H4 (cell line): ENCODE measurements at places on chromosomes 1 and 21. TPM values are rescaled to one million over a fixed set of nuclear protein-coding genes. Genes with fewer than 3 reads are reported as not detected.

DNA sequence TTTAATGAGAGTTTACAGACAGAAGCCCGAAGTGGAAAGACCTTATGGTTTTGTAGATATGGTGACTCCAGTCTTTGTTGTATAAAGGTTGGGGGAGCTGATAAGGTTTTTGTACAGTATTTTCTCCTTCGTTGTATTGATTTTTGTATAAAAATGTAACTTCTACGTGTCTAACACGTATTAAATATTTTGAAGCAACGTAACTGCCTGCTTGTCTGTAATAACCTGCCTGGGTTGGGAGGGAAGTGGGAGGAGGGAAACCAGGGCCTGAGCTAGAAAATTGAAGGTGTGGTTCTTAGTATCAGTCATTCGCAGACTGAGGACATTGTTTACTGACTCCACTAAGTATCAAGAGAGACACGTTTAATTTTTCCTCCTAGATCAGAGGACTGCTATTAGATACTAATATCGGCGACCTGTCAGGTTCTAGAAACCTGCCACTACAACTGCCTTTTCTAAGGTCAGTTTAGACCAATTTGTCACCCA, 2.2 kb downstream of the IER5 start:
- no peak for DNase-seq

- no peak for DNase-seq
These were observed 31.8 kb downstream of the ZNF684 start for GRCh38 chr1:40563266-40563665.

DNA sequence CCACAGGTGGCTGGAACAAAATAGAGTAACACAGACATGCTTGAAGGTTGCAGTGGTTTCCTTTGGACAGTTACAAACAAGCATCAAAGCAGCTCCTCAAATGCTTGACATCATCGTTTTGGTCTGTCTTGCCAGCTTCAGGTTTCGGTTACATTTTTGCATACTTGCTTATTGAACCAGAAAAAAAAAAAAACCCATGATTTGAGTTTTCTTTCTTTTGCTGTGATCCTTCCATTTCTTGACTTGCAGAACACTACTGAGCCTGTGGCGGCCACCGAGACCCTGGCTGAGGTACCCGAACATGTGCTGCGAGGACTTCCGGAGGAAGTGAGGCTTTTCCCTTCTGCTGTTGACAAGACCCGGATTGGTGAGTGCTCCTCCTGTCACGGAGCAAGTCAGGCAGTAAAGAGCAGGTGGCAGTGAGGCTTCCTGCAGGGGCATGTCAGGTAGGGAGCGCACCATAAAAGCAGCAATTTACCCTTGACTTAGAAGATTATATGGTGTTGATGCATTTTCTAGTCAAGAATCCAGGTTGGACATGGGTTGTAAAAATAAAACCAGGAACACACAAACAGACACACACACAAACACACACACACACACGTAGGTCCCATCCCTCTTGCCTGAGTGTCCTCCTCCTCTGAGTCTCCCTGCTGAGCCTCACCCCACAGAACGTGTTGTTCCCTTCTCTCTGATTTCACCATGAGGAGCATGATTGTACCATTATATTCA, 30.9 kb downstream of the PRDM2 start:
- DNase-seq: no peak

DNA sequence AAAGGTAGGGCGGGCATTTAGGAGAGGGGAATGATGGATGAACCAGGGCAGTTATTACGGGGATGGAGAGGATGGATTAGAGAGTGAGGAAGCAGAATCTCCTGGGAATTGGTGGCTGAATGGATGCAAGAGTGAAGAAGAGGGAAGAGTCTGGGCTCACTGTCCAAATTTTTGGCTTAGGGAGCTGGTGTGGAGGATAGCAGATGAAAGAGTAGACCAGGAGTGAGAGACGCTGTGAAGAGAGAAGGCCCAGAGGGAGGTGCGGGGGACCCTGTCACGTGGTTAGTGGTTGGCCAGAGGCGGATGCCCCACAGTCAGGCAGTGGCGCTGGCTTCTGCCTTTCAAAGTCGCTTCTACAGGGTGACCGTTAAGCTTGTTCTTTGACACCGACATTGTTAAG, 78.4 kb downstream of the PEX14 start:
- no peak for DNase-seq

GRCh38 chr1:77697441-77697840, 15.0 kb upstream of the ZZZ3 start:
- DNase-seq: no peak

DNA sequence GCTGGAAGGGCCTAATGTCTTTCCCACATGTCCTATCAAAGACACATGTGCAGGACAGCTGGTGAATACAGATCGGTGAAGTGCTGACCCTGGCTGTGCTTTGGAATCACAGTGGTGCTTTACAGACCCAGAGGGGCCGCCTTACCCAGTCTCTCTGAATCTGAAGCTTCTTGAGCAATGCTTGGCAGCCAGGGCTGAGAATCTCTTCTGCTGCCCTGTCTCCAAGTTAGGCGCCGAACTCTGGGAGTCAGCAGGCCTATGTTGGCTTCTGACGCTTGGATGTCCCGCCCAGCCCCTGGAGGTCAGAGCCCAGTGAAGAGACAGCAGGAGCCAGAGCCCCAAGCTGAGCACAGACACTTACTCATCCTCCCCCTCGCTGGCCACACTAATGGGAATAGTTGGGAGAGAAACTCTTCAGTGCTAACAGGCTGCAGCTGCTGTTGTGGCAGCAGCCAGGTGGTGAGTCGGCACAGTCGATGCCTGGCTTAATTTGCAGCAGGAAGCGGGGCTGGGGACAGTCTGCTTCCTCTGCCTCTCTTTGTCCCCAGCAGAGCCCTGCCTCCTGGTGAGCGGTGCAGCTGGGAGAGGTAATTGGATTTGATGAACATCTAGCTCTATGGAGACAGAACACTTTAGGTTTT, 68.1 kb downstream of the URB2 start:
- peak; percentile 59 for DNase-seq

DNA sequence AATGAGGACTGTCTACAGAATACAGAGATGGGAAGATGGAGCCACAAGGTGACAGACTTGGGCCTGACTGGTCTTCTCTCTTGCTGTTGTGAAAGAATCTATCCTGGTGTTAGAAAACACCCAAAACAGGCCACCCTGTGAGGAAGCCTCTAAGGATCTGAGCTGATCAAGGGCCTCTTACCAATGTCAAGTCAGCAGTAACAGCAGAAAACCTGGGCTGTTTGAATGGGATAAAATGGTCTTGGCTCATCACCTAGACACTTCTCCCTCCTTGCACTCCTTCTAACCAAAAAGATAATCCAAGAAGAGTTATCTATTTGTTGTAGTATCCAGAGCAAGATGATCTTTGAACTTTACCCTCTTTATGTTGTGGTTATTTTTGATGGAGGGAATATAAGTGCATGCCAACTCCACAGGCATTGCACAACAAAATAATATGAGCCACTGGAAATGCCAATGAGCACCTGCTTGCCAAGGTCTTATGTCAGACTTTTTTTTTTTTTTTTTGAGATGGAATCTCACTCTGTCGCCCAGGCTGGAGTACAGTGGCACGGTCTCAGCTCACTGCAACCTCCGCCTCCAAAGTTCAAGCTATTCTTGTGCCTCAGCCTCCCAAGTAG, 32.8 kb upstream of the ZNF281 start:
- DNase-seq: no peak

GRCh38 chr1:37728416-37728815, 36.1 kb downstream of the CDCA8 start:
- DNase-seq: no peak

DNA sequence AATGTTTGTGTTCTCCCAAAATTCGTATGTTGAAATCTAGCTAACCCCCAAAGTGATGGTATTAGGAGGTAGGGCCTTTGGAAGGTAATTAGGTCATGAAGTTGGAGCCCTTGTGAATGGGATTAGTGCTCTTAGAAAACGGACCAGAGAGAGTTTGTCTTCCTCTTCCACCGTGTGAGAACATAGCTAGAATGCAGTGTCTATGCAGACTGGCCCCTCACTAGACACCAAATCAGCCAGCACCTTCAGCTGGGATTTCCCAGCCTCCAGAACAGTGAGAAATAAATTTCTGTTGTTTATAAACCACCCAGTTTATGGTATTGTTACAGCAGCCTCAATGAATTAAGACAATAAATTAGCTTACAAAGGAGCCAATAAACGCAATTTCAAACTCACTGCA, 58.0 kb downstream of the KIAA0319L start:
- no peak for DNase-seq

DNA sequence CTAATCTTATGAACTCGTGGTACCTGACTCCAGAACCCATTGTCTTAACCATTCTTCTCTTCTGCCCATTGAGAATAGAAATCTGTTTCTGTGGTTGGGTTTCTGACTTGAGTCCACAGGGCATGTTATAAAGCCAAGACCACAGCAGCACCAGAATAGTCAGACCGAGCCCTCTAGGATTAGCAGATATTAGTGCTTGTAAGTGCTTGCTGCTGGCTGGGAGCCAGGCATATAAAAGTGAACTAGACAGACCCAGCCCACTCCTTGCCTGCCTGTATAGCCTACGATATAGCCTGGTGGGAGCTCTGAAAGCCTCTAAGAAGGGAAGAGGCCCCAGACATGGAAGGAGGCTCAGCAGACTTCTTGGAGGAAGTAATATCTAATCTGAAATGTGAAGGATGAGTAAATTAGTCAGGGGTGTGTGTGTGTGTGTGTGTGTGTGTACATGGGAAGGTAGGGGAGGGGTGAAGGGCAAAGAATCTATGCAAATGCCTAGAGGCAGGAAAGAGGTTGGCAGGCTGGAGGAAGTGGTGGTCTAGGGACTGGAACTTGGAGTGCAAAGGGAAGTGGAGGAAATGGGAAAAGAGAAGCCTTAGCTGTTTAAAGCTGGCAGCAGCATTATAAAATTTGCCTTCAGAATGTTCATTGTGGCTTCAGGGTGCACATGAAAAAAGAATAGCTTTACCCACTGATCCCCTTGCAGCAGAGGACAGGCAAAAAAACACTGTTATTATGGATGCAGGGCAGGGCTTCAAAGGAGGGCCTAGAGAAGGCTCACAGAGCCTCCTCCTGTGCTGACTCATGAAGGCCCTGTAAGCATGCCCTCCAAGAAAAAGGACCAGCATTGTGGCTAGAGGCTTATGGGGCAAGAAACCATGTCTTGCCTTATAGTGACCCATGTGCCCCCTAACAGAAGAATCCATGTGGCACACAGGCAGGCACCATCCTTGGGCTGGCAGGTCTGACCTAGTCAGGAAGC, 169.2 kb downstream of the LMX1A start:
- DNase-seq: no peak

GRCh38 chr1:86169625-86170024, 13.1 kb upstream of the COL24A1 start:
- DNase-seq: no peak

The COL9A2 gene
- 0.85 and 1.6 TPM in 2 replicates for total RNA-seq

The SYT11 gene
- total RNA-seq: 2.9 and 3.4 TPM in 2 replicates

The MCOLN3 gene
- total RNA-seq: 0.72 and 1.4 TPM in 2 replicates

The ISG15 gene
- 353 and 452 TPM in 2 replicates for total RNA-seq
